Activated naive CD8-positive, alpha-beta T cell treated with anti-CD3 and anti-CD28 coated beads, Interleukin-2, amount 50 U/mL, for 16 hours (primary cell): ENCODE measurements at places on chromosomes 2 and 18.

DNA sequence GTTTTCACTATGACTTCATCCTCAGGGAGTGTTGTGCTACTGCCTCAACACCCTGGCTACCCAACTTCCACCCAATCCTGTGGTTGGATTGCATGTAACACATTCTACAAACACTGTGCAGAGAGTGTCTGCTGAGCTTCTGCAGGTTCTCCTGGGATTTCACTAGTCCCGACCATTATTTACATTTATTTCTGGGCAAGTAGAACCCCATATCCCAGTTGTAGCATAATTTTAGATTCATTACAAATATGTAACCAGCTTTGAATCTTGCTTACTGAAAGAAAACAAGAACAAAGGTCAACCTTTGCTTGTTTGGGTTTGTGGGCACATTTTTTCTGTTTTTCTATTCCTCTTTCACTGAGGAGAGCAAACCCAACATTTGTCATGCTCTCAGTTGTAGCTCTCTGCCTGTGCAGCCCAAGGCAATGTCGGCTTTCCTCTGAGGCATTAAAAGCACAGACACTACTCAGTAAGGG is 2036.1 kb upstream of the LRRTM1 start:
- DNase-seq = no peak

DNA sequence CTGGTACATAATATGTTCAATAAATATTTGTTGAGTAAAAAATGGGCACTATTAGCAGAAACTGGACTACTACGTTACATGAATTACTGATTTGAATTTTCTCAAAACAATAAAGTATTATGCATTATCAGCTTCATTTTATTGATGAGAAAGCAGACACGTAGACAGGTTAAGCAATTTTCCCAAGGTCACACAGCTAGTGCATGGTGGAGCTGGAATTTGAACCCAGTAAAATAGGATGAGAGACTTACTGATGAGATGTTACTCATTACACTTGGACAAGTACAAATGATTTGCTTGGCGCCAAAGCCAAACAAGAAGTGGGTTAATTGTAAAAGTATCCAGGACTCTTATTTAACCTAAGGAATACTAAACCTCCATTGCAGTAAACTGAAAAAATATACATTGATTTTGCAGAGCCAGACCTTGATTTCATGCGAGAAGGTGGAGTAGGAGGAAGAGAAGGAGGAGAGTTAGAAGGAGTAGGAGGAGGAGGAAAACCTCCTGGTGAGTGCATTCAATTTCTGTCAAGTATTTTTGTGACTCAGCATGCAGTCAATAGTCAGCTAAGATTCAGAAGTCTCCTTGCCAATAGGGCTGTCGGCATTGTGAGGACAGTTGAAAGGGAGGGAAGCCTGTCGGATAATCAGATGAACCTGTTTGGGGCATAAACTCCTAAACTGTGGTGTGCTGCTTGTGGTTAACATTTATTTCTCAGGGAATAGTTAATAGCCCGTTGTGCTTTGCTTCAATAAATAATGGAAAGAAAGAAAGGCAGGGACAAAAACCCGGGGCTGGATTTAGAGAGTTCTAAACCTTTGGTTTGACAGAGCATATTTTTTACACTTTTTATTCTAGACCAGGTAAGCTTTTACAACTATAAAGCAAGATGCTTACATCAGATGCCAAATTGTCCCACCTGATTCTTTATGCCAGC is 77.0 kb upstream of the TACR1 start:
- no peak for DNase-seq

DNA sequence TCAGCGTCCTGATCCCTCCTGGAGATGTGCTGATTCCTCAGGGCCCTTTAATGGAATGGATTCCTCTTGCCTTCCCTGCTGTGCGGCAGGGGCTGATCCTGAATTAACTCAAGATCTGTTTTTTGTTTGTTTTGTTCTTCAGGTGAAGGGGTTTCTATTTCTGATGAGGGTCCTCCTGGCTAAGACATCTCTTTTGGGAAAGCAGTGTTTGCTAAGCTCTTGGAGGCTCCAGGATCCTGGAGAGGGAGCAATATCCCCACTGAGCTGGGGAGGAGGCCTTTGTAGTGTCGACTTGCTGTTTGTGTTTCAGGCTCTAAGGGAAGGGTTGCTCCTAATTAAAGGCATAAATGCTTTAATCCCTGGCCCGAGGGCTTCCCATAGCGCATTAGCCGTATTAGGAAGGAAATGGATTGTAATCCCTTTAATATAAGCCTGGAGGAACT is 65.3 kb upstream of the FOXI3 start:
- DNase-seq = no peak

DNA sequence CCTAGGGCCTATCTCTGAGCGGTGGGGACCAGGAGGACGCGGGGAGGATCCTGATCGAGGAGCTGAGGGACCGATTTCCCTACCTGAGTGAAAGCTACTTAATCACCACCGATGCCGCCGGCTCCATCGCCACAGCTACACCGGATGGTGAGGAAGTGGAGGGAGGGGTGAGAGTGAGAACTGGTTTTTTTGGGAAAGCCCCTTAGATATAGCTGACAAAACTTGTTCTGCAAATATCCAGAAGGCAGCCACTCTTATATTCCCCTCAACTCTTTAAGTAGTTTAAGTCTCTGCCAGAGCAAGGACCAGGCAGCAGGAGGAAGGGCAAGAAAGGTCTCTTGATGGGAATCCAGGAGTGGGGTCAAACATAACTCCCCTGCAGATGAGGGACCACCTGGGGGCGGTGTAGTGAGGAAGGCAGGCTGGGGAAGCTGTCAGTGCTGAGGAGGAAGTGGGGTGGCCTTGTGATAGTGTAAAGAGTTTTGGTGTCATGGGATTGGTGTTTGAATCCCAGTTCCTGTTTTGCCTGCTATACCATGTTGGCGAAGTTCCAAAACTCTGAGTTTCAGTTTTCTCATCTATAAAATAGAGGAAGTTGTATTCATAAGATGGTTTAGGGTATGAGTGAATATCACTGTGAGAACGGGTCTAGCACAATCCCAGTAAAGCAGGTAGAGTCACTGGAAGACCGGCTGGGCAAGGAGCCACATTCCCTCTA is 3.4 kb downstream of the NAGK start:
- DNase-seq = peak; percentile 13

DNA sequence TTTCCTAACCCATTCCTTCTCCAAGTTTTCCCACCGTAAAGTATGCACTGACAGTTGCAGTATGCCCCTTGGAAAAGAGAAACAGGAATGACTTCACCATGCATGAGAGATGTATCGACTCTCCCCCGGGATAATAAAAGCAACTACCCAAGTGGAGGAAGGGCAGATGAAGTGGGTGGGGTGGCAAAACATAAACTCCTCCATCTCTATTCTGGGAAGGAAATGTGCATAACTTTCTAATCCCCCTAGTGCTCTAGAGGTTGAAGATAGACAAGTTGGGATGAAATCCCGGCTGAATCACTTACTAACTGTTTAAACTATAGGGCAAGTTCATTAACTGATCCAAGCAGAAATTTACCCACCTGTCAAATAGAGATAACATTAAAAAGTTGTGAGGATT is 89.2 kb downstream of the PIGN start:
- DNase-seq = no peak
